Fibroblast of skin of left quadriceps (primary cell): ENCODE measurements at places on chromosomes 2 and 18.

DNA sequence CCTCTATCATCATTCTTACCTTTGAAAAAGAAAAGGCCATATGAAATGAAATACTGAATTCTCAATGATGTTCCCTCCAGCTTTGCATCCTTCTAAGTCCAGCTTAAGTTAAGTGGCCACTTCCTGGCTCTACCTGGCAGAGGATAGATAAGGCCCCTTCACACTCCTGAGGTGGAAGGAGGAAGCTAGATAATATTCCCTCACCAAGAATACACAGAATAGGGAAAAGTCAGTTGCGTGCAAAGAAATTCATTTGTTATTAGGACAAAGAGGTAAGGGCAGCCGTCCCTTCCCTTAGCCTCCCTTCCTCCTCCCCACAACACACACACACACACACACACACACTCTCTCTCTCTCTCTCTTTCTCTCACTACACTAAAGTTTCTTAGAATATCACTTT, 37.5 kb downstream of the OLA1 start:
- no peak for DNase-seq

GRCh38 chr2:230135130-230135525, 66.4 kb upstream of the SLC16A14 start:
- DNase-seq = no peak

DNA sequence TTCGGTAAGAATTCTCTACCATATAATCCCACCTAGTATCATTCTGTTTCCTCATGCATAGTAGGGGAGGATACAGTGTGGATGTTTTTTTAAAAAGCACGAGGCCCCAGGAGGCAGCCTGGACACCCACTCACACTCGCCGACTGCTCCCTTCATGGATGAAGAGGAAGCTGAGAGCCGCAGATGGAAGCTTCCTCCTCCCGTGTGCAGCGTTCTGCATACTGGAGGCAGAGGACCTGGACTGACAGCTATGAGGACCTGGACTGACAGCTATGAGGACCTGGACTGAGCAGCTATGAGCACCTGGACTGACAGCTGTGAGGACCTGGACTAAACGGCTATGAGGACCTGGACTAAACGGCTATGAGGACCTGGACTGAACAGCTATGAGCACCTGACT, 234.4 kb downstream of the NDUFA10 start:
- no peak for DNase-seq

DNA sequence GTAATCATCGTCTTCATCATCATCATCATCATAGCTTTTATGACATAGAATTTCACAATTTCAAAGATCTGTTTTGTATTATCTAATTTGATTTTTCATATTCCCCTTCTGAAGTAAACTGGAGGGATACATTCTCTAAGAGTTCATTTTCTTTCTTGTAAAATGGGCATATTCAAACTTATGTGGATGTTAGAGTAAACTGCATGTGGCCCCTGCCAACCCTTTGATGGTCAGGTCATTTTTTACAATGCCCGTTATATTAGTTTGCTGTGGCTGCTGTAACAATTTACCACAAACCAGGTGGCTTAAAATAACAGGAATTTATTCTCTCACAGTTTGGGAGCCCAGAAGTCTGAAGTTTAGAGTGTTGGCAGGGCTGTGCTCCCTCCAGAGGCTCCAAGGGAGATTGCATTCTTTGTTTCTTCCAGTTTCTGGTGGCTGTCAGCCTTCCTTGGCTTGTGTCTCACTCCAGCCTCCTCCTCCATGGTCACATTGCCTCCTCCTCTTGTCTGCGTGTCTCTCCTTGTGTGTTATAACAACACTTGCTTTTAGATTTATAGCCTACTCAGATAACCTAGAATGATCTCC, 127.5 kb upstream of the MMADHC start:
- DNase-seq = no peak

GRCh38 chr2:65504201-65504600, 71.8 kb upstream of the SPRED2 start:
- no peak for DNase-seq

GRCh38 chr18:11553098-11553940, 56.1 kb upstream of the SLC35G4 start:
- DNase-seq = peak; percentile 48

DNA sequence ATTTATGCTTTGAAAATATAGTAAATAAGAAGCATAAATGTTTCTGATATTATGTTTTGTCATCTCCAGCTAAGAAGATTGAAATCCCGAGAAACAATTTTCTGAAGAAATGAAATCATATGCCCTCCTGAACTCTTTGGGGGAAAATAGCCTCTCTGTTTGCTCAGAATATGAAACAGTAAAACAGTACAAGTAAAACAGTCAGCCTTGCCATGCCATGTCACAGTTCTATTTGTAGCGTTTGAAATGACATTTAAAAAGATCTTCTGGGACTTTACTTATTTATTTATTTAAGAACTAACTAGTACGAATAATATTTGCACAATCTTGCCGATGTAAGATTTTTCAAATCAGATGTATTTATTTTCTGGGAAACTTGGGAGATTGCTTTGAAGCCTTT, 98.0 kb downstream of the LNPK start:
- no peak for DNase-seq

DNA sequence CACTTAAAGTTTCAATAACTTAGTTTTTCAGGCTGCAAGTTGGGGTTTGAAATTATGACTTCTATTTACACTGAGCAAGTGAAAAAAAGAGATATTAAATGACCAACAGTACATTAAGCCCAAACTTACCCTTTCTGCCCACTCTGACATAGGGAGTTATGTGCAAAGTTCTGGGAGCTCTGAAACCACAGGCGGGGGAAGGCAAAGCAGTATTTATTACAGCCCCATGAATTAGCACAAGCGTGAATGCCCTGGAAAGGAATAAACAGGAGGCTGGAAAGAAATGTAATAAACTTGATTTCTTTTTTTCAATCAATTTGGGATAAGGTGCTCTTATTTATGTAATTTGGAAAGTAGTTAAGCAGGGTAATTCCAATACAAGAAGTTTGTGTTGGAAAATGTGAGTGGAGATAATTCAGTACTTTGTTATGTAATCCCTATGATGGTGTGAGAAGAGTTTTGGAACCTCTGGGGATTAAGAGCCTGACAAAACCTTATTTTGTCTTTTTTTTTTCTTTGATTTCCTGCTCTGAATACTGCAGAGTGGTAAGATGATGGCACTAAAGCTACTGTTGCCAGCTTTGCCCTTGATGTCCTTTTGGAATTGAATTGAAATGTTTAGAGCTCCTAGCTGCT, 351.5 kb downstream of the ARHGAP15 start:
- no peak for DNase-seq

DNA sequence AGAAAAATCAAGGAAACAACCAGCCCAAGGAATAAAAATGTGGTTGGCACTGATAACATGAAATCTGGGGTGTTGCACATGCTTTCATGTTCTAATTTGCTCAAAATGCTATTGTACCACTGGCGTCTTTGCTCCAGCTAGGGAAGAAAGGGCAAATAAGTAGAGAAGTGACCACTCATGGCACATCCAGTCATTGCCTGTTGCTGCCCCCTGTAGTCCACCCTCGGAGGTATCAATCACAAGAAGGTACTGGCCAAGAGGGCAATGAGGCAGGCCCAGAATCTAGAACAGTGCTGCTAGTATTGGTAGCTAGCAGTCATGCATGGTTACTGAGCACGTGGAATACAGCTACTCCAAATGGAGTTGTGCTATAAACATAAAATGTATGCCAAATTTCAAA, 213.4 kb downstream of the CDCA7 start:
- DNase-seq = no peak
